CD8-positive, alpha-beta memory T cell (primary cell): ENCODE measurements at places on chromosomes 2 and 18.

DNA sequence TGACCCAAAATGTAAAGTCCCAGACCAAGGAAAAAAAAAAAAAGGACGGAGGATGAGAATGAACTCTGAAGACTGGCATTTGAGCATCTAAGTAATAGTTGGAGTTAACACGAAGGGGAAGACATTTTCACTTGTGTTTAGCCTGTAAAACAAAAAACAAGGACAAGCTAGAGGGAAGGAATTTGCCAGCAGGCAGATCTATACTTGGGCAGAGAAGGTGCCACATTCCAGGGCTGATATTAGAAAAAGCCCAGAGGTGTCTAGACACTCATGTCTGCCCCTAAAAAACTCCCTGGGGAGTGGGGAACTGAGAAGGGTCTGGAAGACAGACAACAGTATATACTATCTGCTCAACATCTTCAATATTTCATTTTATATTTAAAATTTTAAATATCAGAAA, 171.1 kb downstream of the ZEB2 start:
- no peak for DNase-seq

DNA sequence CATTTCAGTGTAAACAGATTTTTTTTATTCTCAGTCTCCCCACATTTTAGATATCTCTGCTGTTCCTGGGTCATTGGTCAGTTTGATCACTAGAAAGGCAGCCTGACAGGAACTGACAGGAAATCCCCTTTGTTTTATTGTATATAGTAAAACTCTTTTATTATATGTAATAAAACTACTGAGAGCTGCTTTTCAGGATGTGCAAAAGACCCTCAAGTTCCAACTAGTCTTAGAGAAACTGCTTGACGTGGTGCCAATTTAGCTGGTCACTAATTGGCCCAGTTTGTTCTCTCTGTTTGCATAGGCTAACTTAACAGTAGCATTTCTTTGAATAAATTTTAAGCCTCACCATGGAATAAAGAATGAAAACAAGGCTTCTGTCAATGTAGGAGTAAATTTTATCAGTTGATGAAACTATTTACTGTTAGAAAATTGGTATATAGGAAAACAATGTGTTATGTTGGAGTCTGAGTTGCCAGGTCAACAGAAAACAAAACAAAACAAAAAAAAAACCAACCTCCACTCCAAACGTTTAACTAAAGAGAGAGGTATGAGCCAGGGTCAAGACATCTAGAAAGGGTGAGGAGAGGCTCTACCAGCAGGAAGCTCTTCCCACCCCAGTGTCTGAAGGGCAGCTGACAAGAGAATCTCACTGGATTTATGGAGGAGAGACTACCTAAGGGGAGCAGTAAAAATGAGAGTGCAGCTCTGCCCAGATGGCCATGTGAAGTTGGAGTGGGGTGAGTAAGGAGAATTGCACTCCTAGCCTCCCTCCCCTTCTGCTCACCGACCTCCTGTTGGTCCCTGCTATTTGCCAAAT, 184.6 kb downstream of the ST6GAL2 start:
- no peak for DNase-seq

DNA sequence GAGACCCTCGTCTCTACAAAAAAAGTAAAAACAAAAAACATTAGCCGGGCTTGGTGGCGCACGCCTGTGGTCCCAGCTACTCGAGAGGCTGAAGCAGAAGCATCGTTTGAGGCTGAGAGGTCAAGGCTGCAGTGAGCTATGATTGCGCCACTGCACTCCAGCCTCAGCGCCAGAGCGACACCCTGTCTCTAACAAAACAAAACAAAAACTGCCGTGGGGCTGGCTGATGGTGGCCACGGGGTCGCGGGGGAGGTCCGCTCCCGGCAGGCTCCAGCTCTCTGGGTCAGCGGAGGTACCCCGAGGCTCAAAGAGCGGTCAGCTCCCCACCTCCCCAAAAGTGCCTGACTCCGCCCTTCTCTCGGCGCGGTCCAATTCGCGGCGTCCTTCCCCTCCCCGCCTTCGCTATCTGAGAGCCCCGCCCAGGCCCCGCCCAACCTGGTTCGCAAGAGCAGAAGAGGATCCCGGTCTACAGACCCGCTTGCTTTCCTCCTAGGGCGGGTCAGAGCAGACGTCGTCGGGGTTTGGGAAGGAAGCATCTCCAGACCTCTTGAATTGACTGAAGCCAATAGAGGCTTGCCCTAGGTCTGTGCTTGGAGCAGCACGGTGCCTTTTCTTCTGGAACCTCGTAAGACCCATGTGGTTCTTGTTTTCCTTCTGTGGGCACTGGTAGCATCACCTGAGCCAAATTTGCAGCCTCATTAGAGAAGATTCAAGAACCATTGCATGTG, 7.8 kb downstream of the RAX start:
- no peak for DNase-seq

DNA sequence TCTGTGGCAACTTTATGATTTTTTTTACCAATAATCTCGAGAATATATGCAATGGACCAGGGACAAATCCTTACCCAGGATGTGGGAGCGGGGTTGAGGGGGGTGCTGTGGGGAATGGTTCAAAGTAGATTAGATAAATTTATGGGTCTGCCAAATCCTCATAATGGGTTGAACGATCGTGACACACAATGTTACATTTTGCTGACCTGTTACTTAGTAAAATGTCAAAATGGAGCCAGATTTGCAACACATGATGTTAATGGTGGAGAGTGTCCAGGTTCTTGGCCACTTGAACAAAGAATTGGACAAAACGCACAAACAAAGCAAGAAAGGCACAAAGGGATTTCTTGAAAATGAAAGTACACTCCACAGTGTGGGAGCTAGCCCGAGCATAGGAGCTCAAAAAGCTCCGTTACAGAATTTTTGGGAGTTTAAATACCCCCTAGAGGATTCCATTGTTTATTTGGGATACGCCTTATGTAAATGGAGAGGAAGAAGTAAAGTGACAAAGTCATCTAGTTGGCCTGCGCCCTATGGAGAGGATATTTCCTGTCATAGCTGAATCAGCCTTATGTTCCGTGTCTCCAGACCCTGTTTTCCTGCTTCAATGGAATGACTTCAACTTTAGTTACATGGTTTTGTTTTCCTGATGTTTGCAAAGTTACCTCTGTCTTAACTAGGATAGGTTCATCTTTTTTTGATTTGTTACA, 776.0 kb downstream of the DCC start:
- DNase-seq, result no peak

GRCh38 chr18:6891788-6892187, 162.3 kb downstream of the ARHGAP28 start:
- no peak for DNase-seq

DNA sequence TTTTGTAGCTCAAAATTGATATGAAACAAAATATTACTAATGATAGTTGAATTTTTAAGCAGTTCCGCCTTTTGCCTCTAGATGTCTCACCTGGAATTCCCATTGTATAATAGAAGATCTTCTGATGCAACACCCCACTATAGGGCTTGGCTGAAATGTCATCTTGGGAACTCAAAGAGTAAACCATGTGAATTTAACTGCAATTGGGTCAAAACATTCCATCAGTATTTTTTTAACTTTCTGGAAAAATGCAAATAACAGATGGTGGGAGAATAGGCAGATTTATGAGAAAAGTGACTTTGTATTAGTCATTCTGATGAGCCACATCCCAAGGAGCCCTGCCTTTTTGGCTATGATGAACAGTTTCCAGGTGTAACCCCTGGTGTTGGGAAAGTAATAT, 489.9 kb downstream of the NYAP2 start:
- no peak for DNase-seq

GRCh38 chr2:195674491-195675221, 17.6 kb downstream of the SLC39A10 start:
- no peak for DNase-seq

GRCh38 chr18:72086421-72086820, 457.7 kb downstream of the CBLN2 start:
- no peak for DNase-seq
